ENCODE measurements at places on chromosomes 1 and 21. TPM values are rescaled to one million over a fixed set of nuclear protein-coding genes. Genes with fewer than 3 reads are reported as not detected.

The TSPAN2 gene
- 1.1 TPM for total RNA-seq

The MTF2 gene
- total RNA-seq: 13.6 TPM

The DNASE2B gene
- total RNA-seq: not detected

The ZNF695 gene
- 2.9 TPM for total RNA-seq

The TSSK3 gene
- total RNA-seq: not detected

The ACTN2 gene
- total RNA-seq: 0.14 TPM

The SHISA4 gene
- 17.9 TPM for total RNA-seq

The MFAP2 gene
- total RNA-seq: 0.54 TPM

The OXCT2 gene
- 0.55 TPM for total RNA-seq

The OR6N1 gene
- not detected for total RNA-seq

Measured in A549 treated with CORT108297 at 1 μM for 4 hours (cell line).